ENCODE measurements at places on chromosomes 5 and 9.
A peak's percentile ranks its signal among the peaks of the same experiment; 100 is the strongest.

GRCh38 chr5:19837536-19838174, 150.3 kb downstream of the CDH18 start:
- H3K27ac ChIP-seq, result no peak overlapping the region
- no peaks in the 10 kb centered on the region for H3K4me1 ChIP-seq
- no peaks in the 10 kb centered on the region for H3K27me3 ChIP-seq
- no peak overlapping the region for H3K4me3 ChIP-seq
- no peak for DNase-seq
- H3K36me3 ChIP-seq, result no peaks in the 10 kb centered on the region

GRCh38 chr5:140131967-140132409, 6.3 kb downstream of the IGIP start:
- peaks cover 17% of the 10 kb centered on the region for H3K4me1 ChIP-seq
- no peak for DNase-seq
- no peak overlapping the region for H3K4me3 ChIP-seq
- no peaks in the 10 kb centered on the region for H3K27me3 ChIP-seq
- no peak overlapping the region for H3K27ac ChIP-seq

DNA sequence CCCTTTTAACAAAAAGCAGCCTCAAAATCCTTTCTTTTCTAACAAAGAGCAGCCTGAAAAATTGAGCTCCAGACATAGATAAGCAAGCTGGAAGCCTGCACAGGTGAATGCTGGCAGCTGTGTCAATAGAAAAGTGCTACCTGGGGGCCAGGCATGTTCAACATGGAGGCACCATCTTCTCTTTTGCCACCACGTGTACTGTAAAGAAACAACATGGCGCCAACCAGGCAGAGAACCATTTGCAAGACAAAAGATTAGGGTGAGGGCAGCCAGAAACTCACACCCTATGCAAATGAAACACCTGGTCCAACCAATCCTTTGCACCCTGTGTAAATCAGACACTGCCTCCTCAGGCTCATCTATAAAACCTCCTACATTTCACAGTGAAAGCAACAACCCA, 96.0 kb downstream of the ACTL7B start:
- H3K4me1 ChIP-seq, result peaks cover 48% of the 10 kb centered on the region
- H3K4me3 ChIP-seq, result no peak overlapping the region
- H3K36me3 ChIP-seq, result no peaks in the 10 kb centered on the region
- DNase-seq, result no peak
- no peaks in the 10 kb centered on the region for H3K27me3 ChIP-seq

- peaks cover 6% of the 10 kb centered on the region for H3K4me1 ChIP-seq
- H3K27me3 ChIP-seq, result no peaks in the 10 kb centered on the region
- no peak overlapping the region for H3K4me3 ChIP-seq
- no peaks in the 10 kb centered on the region for H3K36me3 ChIP-seq
- no peak for DNase-seq
Observed at GRCh38 chr5:173498286-173498685, 118.2 kb downstream of the BOD1 start.

DNA sequence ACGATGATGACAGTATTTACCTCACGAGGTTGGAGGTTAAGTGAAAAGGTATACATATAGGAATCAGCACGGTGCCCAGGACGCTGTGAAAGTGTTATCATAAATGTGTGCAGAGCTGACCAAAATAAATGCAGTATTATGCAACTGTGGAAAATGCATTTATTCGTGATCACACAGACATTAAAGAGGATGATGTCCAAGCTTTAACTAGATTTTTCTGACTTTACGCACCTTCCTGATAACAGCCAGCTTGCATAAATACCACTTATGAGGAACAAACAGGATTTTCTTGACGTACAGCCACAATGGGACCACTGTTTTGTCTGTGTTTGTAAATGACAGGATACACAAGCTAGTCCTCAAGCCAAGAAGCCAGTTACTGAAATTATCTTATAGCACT, 71.4 kb upstream of the ATP10B start:
- H3K4me3 ChIP-seq, result no peak overlapping the region
- H3K27ac ChIP-seq, result peak overlapping the region; percentile 16
- no peaks in the 10 kb centered on the region for H3K27me3 ChIP-seq
- peaks cover 61% of the 10 kb centered on the region for H3K4me1 ChIP-seq

DNA sequence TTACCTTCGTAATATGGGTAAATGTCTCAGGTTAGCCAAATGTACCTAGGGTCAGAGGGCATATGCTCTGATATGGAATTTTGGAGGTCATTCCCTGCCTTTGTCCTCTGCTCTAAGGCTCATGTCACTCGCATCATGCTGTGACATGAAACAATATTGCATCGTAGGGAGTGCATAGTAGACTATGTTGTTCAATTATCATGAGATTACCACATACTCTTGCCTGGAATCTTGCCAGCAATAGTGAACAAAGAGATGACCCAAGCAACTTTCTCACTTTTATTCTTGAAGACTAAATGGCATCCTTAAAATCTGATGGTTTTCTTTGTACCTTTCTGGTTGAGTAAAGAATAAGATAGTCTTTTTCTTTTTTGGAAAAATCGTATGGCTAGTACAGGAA, 27.6 kb downstream of the ZNF462 start:
- peaks cover 26% of the 10 kb centered on the region for H3K4me1 ChIP-seq
- no peaks in the 10 kb centered on the region for H3K36me3 ChIP-seq
- DNase-seq, result no peak
- H3K27me3 ChIP-seq, result no peaks in the 10 kb centered on the region
- no peak overlapping the region for H3K4me3 ChIP-seq

DNA sequence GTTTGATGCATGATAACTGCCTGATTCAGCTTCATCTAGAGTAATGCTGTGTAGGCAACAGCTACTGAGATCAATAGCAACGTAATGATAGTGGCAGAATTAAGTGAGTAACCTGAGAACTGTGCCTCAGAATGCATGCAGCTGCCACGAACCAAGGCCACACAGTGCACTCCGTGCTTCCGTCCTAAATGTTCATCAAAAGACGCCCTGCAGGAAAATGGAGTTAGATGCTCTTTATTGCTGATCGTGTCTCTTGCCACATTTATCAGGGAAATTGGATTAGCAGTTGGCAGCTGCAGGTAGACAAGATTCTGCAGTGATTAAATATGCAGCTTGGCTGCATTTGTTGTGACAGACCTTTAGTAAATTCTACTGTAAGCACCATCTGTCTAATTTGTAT, 107.7 kb upstream of the TLX3 start:
- no peaks in the 10 kb centered on the region for H3K27me3 ChIP-seq
- H3K27ac ChIP-seq, result no peak overlapping the region
- no peaks in the 10 kb centered on the region for H3K4me1 ChIP-seq
- H3K36me3 ChIP-seq, result no peaks in the 10 kb centered on the region

GRCh38 chr5:15932066-15932465, 247.5 kb downstream of the MARCHF11 start:
- H3K27me3 ChIP-seq, result no peaks in the 10 kb centered on the region
- no peak overlapping the region for H3K27ac ChIP-seq
- H3K4me3 ChIP-seq, result no peak overlapping the region
- H3K36me3 ChIP-seq, result no peaks in the 10 kb centered on the region

GRCh38 chr5:56155992-56156584, 77.0 kb downstream of the ANKRD55 start:
- peak overlapping the region; percentile 48 for H3K27ac ChIP-seq
- H3K27me3 ChIP-seq, result no peaks in the 10 kb centered on the region
- DNase-seq, result no peak
- H3K4me3 ChIP-seq, result no peak overlapping the region

- no peak overlapping the region for H3K27ac ChIP-seq
- H3K4me3 ChIP-seq, result no peak overlapping the region
- H3K36me3 ChIP-seq, result no peaks in the 10 kb centered on the region
- no peaks in the 10 kb centered on the region for H3K27me3 ChIP-seq
- H3K4me1 ChIP-seq, result peaks cover 76% of the 10 kb centered on the region
Observed at GRCh38 chr5:81748556-81748955, 2.3 kb downstream of the SSBP2 start.

- H3K4me3 ChIP-seq, result no peak overlapping the region
- no peak overlapping the region for H3K27ac ChIP-seq
- H3K36me3 ChIP-seq, result no peaks in the 10 kb centered on the region
- DNase-seq, result no peak
Observed at GRCh38 chr5:35762368-35762767, 94.3 kb upstream of the IL7R start.

DNA sequence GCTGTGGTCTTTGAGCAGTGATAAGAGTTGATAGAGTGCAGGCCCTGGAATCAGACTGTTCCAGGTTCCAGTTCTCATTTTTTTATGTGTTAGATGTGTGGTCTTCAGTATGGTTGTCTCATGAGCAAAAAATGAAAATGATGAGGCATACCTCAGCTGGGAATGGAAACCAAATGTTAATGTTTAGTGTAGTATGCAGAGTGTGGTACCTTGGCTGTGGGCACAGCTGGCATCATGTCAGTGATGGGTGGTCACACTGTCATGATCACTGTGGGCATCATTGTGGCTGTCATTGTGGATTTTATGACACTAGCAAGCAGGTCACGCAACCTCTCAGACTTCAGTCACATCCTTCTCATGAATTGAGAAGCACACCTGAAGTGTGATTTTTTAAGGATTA, 6.4 kb downstream of the ABLIM3 start:
- no peak for DNase-seq
- H3K36me3 ChIP-seq, result no peaks in the 10 kb centered on the region
- H3K27ac ChIP-seq, result no peak overlapping the region
- H3K4me1 ChIP-seq, result no peaks in the 10 kb centered on the region
- no peaks in the 10 kb centered on the region for H3K27me3 ChIP-seq

GRCh38 chr9:136363949-136364748, 605 bp upstream of the DNLZ start:
- H3K4me1 ChIP-seq, result peaks cover 19% of the 10 kb centered on the region
- H3K36me3 ChIP-seq, result no peaks in the 10 kb centered on the region
- DNase-seq, result no peak

GRCh38 chr9:6354072-6354686, 26.0 kb downstream of the TPD52L3 start:
- no peak overlapping the region for H3K27ac ChIP-seq
- no peaks in the 10 kb centered on the region for H3K27me3 ChIP-seq
- no peaks in the 10 kb centered on the region for H3K36me3 ChIP-seq

- no peaks in the 10 kb centered on the region for H3K27me3 ChIP-seq
- DNase-seq, result no peak
- no peaks in the 10 kb centered on the region for H3K4me1 ChIP-seq
Observed at GRCh38 chr5:26487553-26487952, 550.8 kb downstream of the CDH9 start.

- H3K36me3 ChIP-seq, result no peaks in the 10 kb centered on the region
- H3K4me3 ChIP-seq, result no peak overlapping the region
- H3K27ac ChIP-seq, result peak overlapping the region; percentile 49
Observed at GRCh38 chr5:147431586-147431985, 78.3 kb downstream of the DPYSL3 start.

DNA sequence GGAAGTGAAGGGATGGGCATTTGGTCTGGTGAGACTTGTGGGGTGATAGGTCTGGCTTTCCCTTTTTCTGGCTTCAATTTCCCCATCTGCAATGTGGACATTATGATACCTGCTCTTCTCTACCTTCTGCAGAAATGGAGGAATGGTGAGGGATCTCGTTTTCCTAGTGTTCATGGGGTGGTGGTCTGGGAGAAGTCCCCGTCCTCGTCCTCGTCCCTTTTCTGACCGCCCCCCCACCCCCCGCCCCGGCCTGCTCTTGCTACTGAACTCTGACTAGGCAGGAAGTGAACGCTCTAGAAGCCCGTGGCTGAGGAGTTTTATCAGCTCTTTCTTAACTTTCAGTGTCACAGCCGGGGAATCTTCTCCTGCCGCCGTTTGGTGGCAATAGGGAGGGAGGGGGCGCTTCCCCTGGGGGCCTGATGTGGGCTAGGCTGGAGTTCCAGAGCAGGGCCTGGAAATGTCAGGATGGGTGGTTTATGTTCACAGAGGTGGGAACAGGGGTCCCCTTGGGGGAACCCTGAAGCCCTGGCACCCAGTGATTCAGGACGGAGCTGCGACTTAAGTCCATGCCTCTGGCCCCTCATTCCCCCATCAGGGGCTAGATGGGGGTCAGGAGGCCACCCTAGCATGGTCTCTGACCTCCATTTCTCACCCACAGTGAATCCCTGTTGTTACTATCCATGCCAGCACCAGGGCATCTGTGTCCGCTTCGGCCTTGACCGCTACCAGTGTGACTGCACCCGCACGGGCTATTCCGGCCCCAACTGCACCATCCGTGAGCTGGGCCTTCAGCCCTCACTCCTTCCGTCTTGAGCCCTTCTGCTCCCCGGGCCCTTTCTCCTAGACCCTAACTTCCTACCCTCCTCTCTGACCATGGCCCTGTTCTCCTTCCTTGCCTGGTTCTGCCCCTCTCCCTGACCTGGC, 6.7 kb downstream of the PTGS1 start:
- no peak for DNase-seq
- H3K27me3 ChIP-seq, result no peaks in the 10 kb centered on the region
- peak overlapping the region; percentile 84 for H3K27ac ChIP-seq
- no peaks in the 10 kb centered on the region for H3K36me3 ChIP-seq
- peaks cover 25% of the 10 kb centered on the region for H3K4me1 ChIP-seq

DNA sequence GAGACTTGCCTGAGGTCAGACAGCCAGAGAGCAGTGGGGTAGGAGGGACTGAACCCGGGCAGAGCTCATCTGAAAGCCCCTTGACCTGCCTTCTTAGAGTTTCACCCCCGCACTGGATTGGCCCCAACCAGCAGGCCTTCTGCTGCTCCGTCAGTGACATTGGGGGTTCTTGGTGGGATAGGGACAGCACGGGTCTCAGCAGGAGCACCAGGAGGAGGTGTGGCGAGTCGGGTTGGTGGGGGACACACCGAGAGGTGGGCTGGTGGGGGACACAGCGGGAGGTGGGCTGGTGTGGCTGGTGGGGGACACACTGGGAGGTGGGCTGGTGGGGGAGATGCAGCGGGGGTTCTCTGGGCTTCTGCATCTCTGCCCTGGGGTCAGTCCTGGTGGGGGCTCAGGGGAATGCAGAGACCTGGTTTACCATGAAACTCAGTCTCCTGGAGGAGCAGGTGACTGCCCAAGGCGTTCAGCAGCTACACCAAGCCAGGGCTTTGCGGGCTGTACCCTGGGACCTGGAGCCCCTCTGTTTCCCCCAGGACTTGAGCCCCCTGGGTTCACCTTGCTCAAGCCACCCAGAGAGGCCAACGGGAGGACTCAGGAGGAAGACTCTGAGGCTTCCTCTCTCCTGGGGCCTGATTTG, 28.1 kb upstream of the RNU6ATAC start:
- no peaks in the 10 kb centered on the region for H3K36me3 ChIP-seq
- H3K4me1 ChIP-seq, result peaks cover 14% of the 10 kb centered on the region
- no peak for DNase-seq
- no peak overlapping the region for H3K4me3 ChIP-seq
- no peaks in the 10 kb centered on the region for H3K27me3 ChIP-seq
- no peak overlapping the region for H3K27ac ChIP-seq

GRCh38 chr5:112385566-112385965, 33.5 kb downstream of the EPB41L4A start:
- DNase-seq, result no peak
- H3K4me3 ChIP-seq, result no peak overlapping the region
- no peaks in the 10 kb centered on the region for H3K27me3 ChIP-seq

DNA sequence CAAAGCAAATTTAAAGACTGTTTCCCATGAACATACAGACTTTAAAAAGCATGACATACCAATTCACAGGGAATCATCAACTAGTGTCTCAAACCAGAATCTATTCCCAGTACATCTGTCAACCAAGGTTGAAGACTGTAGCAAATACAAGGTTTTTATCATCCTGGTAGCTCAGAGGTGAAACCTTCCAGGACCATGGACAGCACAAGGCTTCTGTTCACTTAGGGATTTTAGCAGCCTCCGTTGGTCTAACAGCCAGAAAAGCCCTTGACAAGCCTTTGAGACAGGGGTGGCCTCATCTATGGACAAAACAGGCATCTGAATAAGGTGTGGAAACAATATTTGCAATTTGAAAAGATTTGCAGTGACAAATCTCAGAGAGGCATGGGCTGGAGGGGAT, 119.0 kb downstream of the TRIM32 start:
- no peaks in the 10 kb centered on the region for H3K4me1 ChIP-seq
- no peak overlapping the region for H3K4me3 ChIP-seq

GRCh38 chr5:10621832-10622231, 58.0 kb downstream of the ANKRD33B start:
- H3K27me3 ChIP-seq, result no peaks in the 10 kb centered on the region
- DNase-seq, result no peak
- H3K36me3 ChIP-seq, result peaks cover 5% of the 10 kb centered on the region
- no peak overlapping the region for H3K27ac ChIP-seq
- H3K4me1 ChIP-seq, result peaks cover 14% of the 10 kb centered on the region
- no peak overlapping the region for H3K4me3 ChIP-seq
